ENCODE measurements at places on chromosomes 7 and 10. TPM values are rescaled to one million over a fixed set of nuclear protein-coding genes. Genes with fewer than 3 reads are reported as not detected.

DNA sequence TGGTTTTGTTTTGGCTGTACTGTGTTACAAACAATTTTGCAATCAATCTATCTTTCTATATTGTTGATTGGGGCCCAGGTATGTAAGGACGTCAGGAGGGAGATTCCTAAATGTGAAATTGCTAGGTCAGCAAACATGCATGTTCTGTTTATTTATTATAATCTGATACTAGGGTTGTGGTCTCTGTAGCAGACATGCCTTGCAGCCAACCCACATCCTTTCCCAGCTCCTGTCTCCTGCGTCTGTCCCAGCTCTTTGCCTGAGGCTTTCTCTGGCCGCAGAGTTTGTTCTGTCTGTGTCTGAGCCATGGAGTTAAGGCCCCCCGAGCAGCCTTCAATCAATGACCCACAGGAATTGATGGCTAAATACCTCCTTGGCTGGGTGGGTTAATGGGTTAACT is 124.0 kb upstream of the ZEB1 start:
- no peak for DNase-seq

- no peak for DNase-seq
These were observed 478.2 kb upstream of the LRRN3 start for GRCh38 chr7:110612680-110613079.

GRCh38 chr7:571096-571717 is 51.6 kb upstream of the PDGFA start:
- DNase-seq: no peak

GRCh38 chr7:17625043-17625442 is 315.3 kb downstream of the SNX13 start:
- no peak for DNase-seq

DNA sequence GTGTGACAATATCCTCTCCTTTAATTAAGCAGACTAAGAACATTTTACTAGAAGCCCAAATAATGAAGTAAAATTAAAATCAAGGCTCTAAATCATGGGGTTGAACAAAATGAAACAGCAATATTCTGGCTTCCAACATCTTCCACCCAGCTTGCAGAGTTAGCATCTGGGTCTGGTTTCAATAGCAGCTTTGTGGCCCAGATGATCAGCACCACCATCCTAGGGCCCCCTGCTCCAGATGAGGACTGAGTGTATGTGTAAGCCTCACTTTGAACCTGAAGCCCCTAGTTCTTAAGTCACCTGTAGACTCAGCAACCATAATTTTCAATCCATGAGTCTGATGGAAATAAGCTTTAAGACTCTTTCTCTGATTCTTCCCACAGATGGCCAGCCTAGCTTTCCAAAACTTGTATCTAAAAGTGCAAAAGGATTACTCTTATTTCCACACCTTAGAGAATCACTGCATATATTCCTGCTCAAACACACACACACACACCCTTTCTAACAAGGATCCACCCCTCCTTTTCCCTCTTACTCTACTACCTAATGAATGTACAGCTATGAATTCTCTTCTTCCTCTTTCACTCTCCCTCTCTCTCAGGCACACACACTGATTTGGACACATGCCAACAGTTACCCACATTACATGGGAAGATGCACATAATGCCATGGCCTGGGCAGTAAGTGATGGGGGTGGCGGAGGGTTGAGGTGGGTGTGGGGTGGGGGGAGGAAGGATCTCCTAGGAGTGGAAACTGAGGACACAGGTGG is 3.5 kb downstream of the DENND11 start:
- DNase-seq: no peak

GRCh38 chr10:119333146-119333792 is 125.9 kb downstream of the GRK5 start:
- DNase-seq: no peak

Gene AGR2
- total RNA-seq: 179 TPM

DNA sequence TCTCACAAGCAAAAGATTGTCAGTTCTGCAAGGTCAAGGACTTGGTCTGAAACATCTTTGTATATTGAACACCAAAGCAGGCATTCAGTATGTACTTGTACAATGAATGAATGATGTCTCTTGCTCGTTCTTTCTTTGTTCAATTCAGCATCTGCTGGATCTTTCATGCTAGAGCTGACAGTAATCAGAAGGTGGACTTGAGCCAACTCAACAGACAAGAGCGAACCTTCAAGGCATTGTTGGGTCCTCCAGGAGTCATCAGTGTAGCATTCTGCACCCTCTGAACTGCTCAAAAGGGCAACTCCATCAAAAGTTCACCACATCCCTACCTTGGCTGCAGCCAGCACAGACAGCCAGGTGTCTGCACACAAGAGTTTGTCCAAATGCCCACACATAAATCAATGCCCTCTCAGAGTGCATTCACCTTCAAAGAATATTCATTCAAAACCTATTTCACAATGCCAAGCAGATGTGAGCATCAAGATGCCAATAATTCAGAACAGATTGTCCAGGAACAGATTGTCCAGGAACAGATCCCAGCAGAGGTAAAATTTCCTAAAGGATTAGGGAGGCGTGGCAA is 386.7 kb downstream of the CALN1 start:
- DNase-seq: no peak

- no peak for DNase-seq
These were observed 35.2 kb downstream of the KCNMA1 start for GRCh38 chr10:77602231-77602912.

Gene ELAPOR2
- 29.5 TPM for total RNA-seq

Gene GJD4
- 0.17 TPM for total RNA-seq

- DNase-seq: no peak
These were observed 109.3 kb downstream of the SORBS1 start for GRCh38 chr10:95451568-95452524.

Gene PHYHIPL
- total RNA-seq: 14.3 TPM

- no peak for DNase-seq
These were observed 3.0 kb upstream of the NAMPT start for GRCh38 chr7:106287786-106288185.

- no peak for DNase-seq
These were observed 106.3 kb downstream of the ATXN7L1 start for GRCh38 chr7:105769901-105770628.

DNA sequence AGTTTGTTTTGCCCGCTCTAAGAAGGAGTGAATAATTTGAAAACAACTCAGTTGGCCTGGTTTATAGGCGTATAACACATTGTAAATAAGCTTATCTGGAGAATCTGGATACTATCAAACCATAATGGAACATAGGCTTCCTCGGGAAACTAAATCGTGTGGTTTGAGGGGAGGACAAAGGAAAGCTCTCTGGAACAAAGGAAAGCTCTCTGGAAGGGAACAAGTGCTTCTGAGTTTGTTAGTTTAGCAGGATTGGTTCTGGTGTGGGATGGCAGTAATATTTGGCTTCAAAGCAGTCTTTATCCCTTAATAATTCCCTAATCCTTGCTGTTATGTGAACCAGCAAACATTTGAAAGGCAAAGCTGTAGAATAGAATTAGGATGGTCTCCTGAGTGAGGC is 15.0 kb upstream of the SLK start:
- DNase-seq: no peak

- no peak for DNase-seq
These were observed 34.2 kb upstream of the IGFBP3 start for GRCh38 chr7:45955286-45955685.

GRCh38 chr7:17456541-17456940 is 158.1 kb downstream of the AHR start:
- DNase-seq: no peak

DNA sequence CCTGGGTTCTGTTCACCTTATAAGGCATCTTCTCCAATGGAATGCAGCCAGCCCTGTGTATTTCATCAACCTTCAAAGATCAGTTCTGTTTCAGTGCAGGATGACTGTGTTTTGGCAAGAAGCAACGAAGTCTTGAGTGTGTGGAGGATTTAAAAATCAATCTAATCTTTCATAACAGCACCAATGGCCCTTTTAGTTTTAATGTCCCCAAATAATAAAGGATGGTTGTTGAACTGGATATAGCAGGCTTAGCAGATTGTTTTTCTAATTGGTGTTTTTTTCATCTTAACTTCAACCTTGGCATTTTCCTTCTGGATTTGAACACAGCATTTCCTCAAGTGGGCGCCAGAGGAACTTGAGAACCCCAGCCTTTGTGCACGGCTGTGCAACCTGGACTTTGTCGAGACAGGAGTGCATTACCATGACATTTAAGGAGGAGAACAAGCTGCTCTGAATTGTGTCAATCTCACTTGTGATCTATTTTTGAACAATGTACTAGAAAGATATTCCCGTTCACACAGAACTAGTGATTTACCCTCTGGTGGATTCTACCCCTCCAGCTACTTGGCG is 313.3 kb upstream of the AKR1E2 start:
- no peak for DNase-seq

DNA sequence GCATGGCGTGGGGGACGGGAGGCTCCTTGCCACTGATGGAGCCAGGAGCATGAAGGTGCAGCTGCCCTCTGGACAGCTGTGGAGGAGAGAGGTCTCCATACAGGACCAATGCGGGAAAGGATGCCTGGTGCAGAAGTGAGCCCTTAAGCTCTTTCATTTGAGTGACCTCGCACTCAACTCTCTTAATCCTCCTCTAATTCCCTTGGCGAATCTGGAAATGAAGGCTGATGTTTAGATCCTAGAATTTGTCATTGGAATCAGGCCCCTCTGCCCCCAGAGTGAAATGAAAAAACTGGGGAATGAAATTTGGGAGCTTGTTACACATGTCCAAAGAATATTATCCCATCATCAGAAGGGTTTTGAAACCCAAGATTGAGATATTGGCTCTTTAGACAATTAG is 639.5 kb downstream of the LRMDA start:
- no peak for DNase-seq

DNA sequence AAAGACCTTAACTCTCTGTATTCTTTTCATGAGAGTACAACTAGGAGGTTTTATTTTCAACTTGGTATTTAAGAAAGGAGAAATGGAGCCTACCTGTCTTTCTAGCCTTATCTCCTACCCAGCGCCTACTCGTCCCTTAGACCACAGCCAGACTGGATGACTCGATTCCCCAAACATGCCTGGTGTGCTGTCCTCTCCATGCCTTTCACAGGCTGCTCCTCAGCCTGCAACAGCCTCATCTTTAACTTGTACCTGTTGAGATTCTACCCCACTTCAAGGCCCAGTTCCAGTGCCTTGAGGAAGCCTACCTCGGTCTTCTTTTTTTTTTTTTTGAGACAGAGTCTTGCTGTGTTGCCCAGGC is 29.4 kb downstream of the CPA1 start:
- no peak for DNase-seq

Gene LOXL4
- 59.4 TPM for total RNA-seq

Gene PIK3CG
- total RNA-seq: not detected

DNA sequence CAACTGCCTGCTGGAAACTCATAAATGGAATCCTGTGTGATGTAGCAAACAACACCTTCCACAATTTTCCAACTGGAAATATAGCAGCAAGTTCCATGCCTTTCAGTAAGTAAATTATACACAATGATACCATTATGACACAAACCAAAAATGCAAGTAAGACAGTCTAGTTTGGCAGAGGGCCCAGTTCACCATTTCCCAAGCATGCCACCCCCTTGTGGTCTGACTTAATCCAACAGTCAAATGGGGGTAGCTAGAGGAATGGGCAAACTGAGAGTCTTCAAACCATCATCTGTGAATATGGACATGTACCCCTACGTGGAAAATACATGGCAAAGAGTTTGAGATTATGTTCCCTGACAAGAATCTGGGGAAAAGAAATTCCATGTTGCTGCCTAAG is 137.6 kb upstream of the VWC2 start:
- no peak for DNase-seq

Gene OR9A2
- total RNA-seq: not detected

GRCh38 chr7:78558566-78558965 is 760.0 kb downstream of the PHTF2 start:
- DNase-seq: no peak

All from type B pancreatic cell (in vitro differentiated cells).